ENCODE measurements at places on chromosomes 11 and 22. TPM values are rescaled to one million over a fixed set of nuclear protein-coding genes. Genes with fewer than 3 reads are reported as not detected.

DNA sequence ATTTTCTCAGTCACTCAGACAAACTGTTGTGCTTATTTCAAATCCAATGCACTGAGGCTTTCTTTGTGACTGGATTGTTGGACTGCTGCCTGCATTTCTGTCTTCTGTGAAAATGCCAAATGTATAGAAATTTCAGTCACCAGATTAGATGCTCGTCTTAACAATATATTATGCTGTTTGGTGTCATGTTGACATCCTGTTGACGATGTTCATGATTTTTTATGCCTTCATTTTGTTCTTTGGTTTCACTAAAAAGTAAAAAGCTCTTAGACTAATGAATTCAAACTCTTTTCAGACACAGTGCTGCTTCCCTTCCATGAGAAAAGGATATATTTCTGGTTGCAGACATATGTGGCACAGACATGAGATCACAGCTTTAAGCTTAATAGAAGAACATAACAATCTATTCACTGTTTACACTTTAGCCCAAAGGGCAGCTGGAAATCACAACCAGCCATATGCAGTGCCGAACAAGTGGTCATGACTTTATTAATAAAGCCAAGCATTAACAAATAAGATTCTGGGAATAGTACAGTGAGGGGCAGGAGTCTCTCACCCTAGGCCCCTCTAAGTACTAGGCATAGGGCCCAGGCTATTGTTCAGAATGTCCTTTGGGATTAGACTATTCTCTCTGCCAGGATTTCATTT lies 9.4 kb upstream of the SOX6 start:
- H3K4me1 ChIP-seq: no peaks in the 10 kb centered on the region
- no peaks in the 10 kb centered on the region for H3K36me3 ChIP-seq
- no peak overlapping the region for H3K27ac ChIP-seq
- DNase-seq: no peak
- peaks cover 81% of the 10 kb centered on the region for H3K27me3 ChIP-seq
- no peak overlapping the region for H3K4me3 ChIP-seq

DNA sequence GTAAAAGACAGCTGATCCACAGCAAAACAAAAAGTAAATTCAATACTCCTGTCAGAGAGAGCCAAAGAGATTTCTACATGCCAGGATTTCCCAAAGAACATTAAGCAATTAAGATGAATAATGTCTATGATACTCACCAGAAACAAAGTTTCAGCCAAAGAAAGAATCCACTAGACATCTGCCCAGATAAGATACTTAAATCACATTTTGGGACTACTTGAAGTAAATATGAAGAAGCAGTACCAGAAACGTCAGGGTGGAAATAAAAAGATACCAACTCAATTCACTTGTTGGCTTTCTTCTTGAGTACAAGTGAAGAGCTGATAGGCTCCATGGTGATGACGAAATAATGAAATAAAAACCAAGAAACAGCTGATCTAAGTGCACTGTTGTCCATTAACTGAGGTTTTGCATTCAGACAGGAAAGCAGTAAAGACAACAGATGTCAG lies 31.6 kb upstream of the ARHGAP32 start:
- H3K27me3 ChIP-seq: no peaks in the 10 kb centered on the region
- peaks cover 19% of the 10 kb centered on the region for H3K36me3 ChIP-seq
- H3K4me1 ChIP-seq: peaks cover 6% of the 10 kb centered on the region
- no peak overlapping the region for H3K4me3 ChIP-seq
- DNase-seq: no peak
- no peak overlapping the region for H3K27ac ChIP-seq

DNA sequence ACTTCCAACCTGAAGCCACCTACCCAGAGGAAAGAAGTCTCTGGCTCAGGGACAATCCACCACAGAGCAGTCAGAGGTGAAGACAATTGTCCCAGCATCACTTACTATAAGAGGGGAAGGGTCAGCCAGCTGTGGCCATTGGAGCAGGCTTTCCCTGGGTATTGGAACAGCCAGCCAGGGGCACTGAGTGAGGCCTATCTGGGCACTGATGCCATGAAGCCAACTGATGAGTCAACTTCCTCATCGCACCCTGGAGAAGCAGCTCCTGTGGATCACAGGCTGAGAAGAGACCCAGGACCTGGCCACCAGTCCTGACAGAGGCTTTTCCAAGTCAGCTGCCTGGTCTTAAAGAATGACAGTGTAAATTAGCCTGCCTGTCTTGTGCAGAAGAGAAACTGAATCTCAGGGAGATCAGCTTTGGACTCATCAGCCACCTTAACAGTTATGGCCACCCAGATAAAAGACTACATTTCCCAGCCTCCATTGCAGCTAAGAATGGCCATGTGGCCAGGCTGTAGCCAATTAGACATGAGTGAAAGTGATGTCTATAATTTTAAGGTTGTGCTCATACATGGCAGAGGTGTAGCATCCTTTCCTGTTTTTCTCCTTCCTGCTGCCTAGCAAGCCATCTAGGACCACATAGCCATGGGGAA lies 19.0 kb downstream of the CHST1 start:
- H3K36me3 ChIP-seq: no peaks in the 10 kb centered on the region
- peaks cover 21% of the 10 kb centered on the region for H3K4me1 ChIP-seq
- peak; percentile 36 for DNase-seq
- H3K4me3 ChIP-seq: no peak overlapping the region
- H3K27ac ChIP-seq: no peak overlapping the region
- peaks cover 5% of the 10 kb centered on the region for H3K27me3 ChIP-seq

GRCh38 chr22:29821291-29822016 lies 16.6 kb downstream of the ASCC2 start:
- H3K27ac ChIP-seq: no peak overlapping the region
- no peaks in the 10 kb centered on the region for H3K36me3 ChIP-seq
- DNase-seq: no peak
- no peaks in the 10 kb centered on the region for H3K27me3 ChIP-seq

GRCh38 chr11:1333091-1333772 lies 23.8 kb upstream of the TOLLIP start:
- H3K27ac ChIP-seq: no peak overlapping the region
- peaks cover 7% of the 10 kb centered on the region for H3K4me1 ChIP-seq
- peaks cover 48% of the 10 kb centered on the region for H3K27me3 ChIP-seq
- no peaks in the 10 kb centered on the region for H3K36me3 ChIP-seq
- H3K4me3 ChIP-seq: no peak overlapping the region

DNA sequence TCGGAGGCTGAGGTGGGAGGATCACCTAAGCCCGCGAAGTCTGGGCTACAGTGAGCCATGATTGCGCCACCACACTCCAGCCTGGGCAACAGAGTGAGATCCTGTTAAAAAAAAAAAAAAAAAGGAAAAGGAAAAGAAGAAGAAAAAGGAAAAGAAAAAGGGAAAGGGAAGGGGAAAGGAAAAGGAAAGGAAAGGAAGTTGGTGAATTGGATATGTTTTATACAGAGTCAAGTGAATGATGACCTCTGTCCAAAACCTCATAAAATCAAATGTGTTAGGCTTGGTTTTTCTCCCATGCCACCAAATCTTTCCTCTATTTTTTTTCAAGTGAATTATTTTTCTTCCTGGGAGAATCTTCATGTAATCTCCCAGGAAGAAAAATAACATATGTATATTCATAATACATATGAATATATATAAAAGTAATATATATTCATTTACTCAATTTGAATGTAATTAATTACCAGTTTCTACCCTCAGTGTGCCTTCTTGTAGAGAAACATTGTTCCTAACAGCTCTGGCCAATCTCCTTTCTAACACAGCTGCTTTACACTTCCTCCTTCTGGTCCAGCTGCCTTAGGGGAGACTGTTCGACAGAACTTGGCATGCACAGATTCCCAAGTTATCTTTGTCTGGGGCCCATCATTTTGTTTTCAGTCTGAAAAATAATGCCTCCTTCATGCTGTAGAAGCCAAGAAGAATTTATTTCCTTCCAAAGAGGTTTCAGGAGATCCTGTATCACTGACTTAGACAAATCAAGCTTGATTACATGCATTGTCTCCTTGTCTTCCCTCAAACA lies 111.9 kb downstream of the CCDC34 start:
- no peak for DNase-seq
- no peak overlapping the region for H3K27ac ChIP-seq
- no peak overlapping the region for H3K4me3 ChIP-seq
- peaks cover 22% of the 10 kb centered on the region for H3K4me1 ChIP-seq

- H3K27ac ChIP-seq: no peak overlapping the region
- DNase-seq: no peak
- H3K4me3 ChIP-seq: no peak overlapping the region
- peaks cover 19% of the 10 kb centered on the region for H3K4me1 ChIP-seq
- H3K36me3 ChIP-seq: no peaks in the 10 kb centered on the region
- no peaks in the 10 kb centered on the region for H3K27me3 ChIP-seq
Observed at GRCh38 chr11:36446135-36446534, 63.9 kb downstream of the TRAF6 start.

DNA sequence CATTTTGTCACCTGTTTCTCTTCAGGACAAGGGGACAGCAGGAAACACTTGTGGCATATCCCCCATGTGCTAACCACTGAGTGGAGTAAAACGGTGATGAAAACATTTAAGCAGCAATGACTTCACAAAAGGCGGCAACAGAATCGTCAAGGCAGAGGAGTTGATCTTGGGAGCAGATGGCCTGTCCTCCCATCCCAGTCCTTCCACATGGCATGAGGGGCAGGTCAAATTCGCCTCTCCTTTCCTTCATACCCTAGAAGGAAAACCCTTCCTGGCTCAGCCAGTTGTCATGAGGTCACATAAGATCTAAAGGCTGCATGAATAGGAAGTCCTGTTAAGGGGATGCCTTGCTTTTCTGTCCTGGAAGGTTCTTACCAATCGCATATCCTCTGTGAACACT lies 169.1 kb downstream of the MAML2 start:
- no peaks in the 10 kb centered on the region for H3K4me1 ChIP-seq
- no peaks in the 10 kb centered on the region for H3K27me3 ChIP-seq
- H3K36me3 ChIP-seq: no peaks in the 10 kb centered on the region

DNA sequence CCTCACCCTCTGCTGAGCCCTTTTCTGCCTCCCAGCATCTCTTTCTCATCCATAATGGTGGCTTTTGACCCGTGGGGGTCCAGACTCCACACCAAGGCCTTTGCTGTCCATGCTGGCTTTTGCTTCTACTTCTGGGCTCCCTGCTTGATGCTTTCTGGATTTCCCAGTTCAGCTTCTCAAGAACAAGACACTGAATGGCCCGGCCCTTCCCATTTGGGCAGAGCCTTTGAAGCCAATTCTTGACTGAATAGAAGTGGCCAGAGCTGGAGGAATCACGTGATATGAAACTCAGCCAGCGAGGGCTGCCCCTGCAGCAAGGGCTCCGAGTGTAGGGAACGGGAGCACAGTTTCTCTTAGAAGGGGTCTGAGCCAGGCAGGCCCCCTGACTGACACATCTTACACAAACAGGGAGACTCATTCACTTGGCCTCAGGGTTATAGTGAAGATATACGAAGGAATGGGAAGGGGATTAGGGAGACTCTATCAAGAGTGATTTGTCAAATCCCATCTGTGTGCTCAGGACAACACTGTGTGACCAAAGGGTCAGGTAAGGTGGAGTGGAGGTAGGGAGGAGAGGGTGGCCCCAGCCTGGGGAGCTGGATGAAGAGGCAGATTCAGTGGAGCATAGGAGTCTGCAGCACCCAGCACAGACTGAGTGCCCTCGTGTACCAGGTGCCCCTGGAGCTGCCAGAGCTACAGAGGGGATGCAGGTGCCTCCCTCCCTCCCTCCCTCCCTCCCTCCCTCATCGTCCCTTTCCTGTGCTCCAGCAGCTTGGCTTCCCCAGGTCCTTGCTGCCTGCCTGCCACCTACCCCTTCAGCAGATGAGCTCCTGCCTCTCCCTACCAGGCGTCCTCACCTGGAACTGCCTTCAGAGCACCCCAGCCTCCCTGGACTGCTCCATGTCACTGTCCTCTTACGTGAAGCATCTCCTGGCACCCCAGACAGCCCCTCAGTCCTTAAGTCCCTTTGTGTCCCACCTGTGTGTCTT lies 106.0 kb downstream of the TRIM29 start:
- H3K27me3 ChIP-seq: no peaks in the 10 kb centered on the region
- no peak for DNase-seq
- H3K4me3 ChIP-seq: no peak overlapping the region
- H3K27ac ChIP-seq: no peak overlapping the region

- H3K27me3 ChIP-seq: no peaks in the 10 kb centered on the region
- DNase-seq: peak; percentile 34
- H3K4me1 ChIP-seq: no peaks in the 10 kb centered on the region
- H3K27ac ChIP-seq: no peak overlapping the region
Observed at GRCh38 chr22:38298312-38299005, 18.8 kb downstream of the CSNK1E start.

DNA sequence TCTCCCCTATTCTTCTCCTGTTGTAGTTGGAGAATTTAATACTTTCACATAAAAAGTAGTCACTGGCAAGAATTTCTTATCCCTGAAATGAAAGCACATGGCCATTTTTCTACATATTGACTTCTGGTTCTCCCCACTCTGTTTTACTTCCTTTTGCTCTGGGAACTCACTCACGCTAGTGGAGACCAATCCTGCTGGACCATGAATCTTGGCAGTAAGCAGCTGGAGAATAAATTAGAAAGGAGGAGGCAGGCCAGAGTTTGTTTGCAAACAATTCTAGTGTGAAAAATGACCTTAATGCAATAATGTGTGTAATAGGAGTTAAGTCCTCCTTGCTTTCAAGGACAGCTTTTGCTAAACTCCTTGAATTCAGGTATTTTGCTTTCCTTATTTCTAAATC lies 412.3 kb upstream of the CHORDC1 start:
- H3K27me3 ChIP-seq: no peaks in the 10 kb centered on the region
- no peaks in the 10 kb centered on the region for H3K36me3 ChIP-seq
- no peak overlapping the region for H3K27ac ChIP-seq
- peaks cover 10% of the 10 kb centered on the region for H3K4me1 ChIP-seq
- H3K4me3 ChIP-seq: no peak overlapping the region
- no peak for DNase-seq

DNA sequence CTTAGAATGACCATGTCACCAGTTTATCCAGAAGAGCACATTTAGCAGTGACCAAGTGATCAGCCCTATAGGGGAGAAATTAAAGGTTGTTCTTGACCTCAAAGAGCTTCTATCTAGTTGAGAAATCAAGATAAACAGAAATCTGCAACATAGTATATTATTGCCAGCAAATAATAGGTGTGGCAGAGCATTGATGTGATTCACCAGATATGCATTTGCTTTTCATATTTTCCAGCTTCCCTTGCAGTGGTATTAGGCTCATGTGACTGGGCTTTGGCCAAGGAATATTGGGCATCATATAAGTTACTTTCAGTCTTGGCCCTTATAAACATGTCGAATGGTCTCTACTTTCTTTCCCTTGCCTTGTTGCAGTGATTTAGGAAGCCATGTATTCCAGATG lies 34.5 kb downstream of the COMMD9 start:
- H3K27ac ChIP-seq: no peak overlapping the region
- no peaks in the 10 kb centered on the region for H3K27me3 ChIP-seq
- H3K4me1 ChIP-seq: peaks cover 37% of the 10 kb centered on the region
- no peak overlapping the region for H3K4me3 ChIP-seq
- peaks cover 5% of the 10 kb centered on the region for H3K36me3 ChIP-seq

- no peaks in the 10 kb centered on the region for H3K36me3 ChIP-seq
- DNase-seq: no peak
- no peak overlapping the region for H3K4me3 ChIP-seq
- no peak overlapping the region for H3K27ac ChIP-seq
Observed at GRCh38 chr11:13126430-13126829, 117.3 kb downstream of the RASSF10 start.

GRCh38 chr11:32090545-32091370 lies at the start of gene RCN1:
Gene RCN1 (plus strand): TSS chr11:32091074. CDS start chr11:32091197, 123 bp downstream.
- DNase-seq: peak; percentile 97
- peak within 1 kb of the TSS; percentile 57 for H3K4me3 ChIP-seq
- H3K27ac ChIP-seq: peak within 1 kb of the TSS; percentile 95
- no peaks in the 10 kb centered on the region for H3K36me3 ChIP-seq

HEPN1 gene
- not detected for total RNA-seq

SLC7A4 gene
- not detected for total RNA-seq

P2RY2 gene
- total RNA-seq: 0.45 TPM

SLCO2B1 gene
- total RNA-seq: 0.12 TPM

SLC25A18 gene
- total RNA-seq: 0.88 TPM

MPST gene
- total RNA-seq: 157 TPM

MYOD1 gene
- total RNA-seq: not detected

KDM4D gene
- total RNA-seq: 4.8 TPM

SCN2B gene
- total RNA-seq: 0.37 TPM

ARHGEF17 gene
- 19.9 TPM for total RNA-seq

Data from neural progenitor cell (in vitro differentiated cells).